ENCODE measurements at places on chromosomes 1 and 21.
A peak's percentile ranks its signal among the peaks of the same experiment; 100 is the strongest.

GRCh38 chr1:75554181-75554580 is 56.7 kb downstream of the SLC44A5 start:
- DNase-seq, result no peak

DNA sequence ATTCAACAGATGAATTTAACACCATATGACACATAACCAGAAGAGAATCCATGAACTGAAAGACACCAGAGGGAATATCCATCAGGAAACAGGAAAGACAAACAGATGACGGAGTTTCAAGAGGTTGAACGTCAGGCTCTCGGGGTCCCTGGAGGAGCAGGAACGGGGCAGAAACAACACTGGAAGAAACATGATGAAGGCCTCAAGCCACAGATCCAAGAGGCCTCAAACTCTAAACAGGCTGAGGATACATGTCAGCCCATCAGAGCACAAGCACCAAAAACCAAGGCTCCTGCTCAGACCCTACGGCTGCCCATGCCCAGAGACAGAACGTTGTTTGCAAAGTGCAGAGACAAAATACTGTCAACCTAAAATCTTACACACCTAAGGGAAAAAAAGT is 7.0 kb downstream of the INTS11 start:
- no peak for DNase-seq

DNA sequence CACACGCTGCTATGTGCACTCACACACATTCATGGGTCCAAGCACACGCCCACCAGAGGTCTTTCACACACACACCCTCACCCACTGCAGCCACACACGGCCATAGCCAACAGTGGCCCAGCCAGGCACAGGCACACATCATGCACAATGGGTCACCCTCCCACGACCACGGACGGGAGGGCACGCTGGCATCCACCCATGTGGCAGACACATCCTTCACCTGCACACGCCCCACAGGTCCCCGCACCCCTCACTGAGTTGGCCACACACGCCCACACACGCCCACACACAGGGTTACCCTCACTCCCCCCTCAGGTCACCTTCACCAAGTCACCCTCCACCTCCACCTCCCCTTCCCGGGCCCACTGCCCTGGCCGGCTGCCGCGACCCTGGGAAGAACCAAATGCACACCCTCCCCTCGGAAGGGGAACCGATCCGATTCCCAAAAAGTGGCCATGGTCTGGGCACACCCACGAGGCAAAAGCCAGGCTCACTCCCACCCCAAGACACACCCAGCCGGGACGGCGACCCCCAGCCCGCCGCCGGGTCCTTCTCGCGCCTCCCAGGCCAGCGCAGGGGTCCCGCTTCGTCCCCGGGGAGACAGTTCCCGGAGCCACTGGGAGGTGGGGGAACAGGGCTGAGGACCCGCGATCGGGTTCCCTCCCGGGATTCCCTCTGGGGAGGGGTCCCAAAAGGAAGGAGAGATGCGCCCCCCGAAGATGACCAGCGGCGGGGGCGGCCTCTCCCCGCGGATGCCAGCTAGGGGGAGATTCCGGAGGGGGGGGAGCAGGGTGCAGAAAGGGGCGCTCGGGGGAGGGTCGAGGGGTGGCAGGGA is 860 bp downstream of the SDC3 start:
- DNase-seq, result peak; percentile 77

- DNase-seq, result no peak
Measured at GRCh38 chr1:167173516-167174184, 47.0 kb upstream of the POU2F1 start.

DNA sequence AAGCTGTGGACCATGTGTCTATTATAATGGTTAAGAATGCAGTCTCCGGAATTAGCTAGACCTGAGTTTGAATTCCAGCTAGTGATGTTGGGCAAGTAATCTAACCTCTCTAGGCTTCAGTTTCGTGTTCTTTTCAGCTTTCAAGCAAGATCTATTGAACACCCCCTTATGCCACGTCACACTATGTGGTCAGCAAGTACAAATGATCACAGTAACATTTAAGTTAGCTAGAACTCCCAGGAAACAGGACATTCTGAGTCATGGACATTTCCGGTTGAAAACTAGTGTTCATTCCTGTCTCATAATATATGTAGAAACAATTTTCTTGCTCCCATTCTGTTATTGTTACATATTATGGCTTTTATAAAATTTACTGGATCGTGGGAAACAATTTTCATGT is 34.0 kb upstream of the NHLH2 start:
- no peak for DNase-seq

- no peak for DNase-seq
Measured at GRCh38 chr1:93438716-93439115, 9.2 kb upstream of the FNBP1L start.

DNA sequence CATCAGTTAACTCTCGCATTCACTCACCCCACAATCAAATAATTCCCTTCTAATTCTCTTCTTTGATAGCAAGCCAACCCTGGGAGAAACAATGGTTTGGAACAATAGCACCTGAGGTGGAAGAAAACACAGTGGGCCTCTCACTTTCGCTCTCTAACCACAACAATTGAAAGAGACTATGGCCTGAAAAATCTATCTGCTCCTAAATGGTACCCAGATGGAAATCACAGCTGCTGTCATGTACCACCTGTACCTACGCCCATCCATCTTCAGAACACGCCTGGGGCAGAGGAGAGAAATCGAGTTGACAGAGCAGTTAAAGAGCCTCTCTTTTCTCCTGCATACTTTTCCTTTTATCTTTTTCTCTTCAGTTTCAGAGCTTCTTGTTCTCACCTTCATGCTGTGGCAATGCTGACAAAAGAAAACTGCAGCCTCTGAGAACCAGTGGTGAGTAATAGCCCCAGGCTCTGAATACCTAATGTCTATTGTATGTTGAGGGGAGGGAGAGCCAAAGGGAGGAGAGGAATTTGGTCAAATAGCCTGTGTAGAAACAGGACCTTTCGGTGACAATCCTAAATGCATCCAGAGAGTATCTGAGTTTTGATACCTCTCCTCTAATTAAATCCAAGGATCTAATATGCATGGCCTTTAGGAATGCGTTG is 57.7 kb downstream of the ZC3H11B start:
- peak; percentile 68 for DNase-seq

DNA sequence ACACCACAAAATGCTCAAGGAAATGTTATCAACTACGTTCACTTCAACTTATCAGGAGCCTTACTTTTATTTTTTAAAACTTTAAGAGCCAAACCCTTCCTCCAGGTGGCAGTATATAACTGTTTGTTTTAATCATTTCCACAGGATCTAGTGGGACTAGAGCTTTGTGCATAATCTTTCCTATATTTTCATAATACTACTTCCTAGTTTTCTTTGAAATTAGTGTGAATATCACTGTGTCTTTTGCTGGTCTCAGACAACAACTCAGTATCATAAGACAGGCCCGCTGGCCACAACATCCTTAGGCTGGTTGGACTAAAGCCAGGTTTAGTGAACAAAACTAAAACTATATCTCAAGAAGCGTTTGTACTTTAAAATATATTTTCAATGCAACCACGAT is 145.5 kb downstream of the TIAM1 start:
- peak; percentile 30 for DNase-seq

- DNase-seq, result peak; percentile 7
Measured at GRCh38 chr1:7404046-7404742, 366.9 kb upstream of the VAMP3 start.

- no peak for DNase-seq
Measured at GRCh38 chr1:79845936-79846335, 839.4 kb upstream of the ADGRL4 start.

DNA sequence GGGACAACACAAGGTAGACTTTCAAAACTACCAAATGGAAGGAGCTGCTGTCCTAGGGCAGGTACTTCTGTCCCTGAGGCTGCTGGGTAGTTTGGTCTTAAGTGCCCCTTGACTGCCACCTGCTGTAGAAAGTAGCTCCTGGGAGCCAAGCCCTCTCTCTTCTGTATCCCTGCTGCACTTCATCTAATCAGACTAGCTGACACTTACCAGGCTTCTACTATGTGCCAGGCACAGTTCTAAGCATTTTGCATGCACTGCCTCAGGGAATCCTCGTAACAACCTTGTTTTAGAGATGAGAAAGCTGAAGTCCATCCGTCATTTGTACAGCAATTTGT is 15.9 kb upstream of the SRSF4 start:
- peak; percentile 83 for DNase-seq

DNA sequence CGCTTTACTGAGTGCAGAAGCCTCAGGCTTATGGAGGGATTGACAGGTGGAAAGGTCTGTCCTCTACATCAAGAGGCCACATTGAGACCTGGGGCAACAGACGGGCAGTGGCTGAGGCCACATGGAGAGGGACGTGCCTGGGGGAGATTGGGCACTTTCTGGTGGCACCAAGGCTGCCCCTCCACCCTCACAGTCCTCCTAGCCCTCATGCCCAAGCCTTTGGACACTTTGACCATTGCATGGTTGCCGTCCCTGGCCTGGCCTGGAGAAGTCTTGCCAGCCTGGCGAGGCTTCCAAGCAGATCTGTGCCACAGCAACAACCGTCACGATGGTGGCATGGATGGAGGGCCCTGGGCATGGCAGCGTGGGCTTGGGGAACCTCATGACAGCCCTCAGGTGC is 192.1 kb upstream of the VAMP3 start:
- DNase-seq, result no peak

DNA sequence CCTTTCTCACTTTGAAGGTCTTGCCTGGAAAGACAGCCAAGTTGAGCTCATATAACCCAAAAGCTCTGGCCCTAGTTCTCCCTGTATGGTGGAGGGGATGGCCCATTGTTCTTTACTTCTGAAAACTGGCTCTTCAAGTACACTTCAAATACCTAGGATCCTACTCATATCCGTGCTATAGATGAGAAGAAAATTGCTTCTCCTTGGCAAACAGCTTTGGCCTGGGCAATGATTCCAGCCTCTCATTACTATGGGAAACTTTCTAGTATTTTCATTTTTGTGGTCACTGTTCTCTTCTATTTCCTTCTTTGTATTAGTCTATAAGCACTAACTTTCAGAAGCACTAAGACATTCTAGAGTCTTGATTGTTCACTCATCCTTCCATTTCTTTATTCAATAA is 53.7 kb downstream of the ZNF697 start:
- DNase-seq, result no peak

- no peak for DNase-seq
Measured at GRCh38 chr1:32116531-32116930, 8.7 kb downstream of the KPNA6 start.

DNA sequence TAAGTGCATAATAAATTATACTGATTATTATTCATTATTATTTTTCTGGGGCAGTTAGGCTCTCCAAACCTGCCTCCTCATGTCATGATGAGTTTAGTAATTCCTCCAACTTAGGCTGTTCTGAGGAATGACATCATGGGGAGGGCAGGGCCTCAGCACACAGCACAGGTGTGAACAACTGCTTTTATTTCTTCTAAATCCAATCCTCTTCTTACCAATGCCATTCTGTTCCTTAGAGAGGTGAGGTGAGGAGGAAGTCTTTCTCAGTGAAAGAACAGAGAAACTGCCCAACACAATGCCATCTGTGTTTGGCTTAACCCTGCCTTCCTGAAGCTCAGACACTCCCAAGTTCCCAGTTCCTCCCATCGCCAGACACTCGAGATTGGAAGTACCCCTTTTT is 45.4 kb upstream of the WASF2 start:
- no peak for DNase-seq

- no peak for DNase-seq
Measured at GRCh38 chr1:26066160-26066559, 1.3 kb downstream of the TRIM63 start.

DNA sequence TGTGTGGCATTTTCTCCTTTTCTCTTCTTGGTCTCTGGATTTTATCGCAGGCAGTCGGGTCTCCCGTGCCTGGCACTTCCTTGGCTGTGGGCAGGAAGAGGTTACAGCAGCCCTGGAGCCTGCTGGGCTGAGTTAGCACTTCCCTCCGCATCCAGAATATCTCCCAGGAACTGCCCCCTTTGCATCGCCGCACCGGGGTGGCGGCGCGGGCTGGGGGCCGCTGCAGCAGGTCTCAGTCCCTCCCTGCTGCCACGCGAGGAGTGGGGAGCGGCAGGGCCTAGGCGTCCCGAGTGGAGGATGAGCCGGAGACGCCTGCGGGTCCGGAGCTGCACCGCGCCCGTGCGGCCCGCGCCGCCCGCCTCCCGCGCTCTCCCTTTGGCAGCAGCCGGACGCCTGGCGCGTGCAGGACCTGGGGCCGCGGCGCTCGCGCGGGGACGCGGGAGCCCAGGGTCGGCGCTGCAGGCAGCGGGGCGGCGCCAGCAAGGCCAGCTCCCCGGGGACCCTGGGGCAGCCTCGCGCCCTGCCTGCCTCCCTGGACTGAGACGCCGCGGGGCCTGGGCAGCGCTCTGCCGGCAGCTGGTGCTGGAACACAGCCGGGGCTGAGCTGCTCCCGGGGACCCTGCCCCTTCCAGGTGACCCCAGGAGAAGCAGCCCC is 192.8 kb downstream of the PRDM2 start:
- peak; percentile 78 for DNase-seq

DNA sequence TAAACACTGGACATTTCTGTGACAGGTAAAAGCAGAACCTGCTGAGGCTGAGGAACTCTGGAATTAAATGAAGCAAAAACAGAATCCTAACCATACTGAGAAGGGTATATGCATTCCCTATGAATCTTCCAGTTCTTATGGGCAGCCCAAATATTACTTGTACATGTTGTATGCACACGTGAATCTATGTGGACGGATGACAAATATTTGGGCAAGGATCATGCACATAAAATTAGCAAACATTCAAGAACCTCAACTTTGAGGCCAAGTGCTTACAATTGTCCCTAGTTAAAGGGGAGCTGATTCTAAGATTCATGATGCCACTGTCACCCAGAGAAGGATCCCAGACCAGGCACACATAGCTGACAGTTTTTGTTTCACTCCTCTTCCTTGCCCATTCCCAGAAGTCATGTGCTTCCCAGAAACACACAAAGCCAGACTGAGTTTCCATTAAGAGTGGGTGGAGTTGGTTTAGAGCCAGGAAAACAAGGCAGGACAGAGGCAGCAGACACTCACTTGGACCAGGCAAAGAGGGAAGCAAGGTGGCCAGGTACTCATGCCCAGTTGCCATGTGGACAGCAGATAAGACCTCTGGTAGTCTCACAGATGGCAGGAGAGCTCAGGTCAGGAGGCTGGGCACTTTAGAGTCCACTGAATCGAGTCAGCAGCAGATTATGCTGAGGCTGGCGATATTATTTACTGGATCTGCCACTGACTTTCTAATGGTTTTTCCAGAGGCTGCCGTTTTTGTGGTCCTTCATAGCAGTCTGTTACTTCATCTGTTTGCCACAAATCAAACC is 25.6 kb downstream of the AK2 start:
- DNase-seq, result no peak

GRCh38 chr1:208206092-208206698 is 38.0 kb downstream of the PLXNA2 start:
- DNase-seq, result no peak
